Putamen (tissue), 1 donor: ENCODE measurements at places on chromosomes 2 and 18.

DNA sequence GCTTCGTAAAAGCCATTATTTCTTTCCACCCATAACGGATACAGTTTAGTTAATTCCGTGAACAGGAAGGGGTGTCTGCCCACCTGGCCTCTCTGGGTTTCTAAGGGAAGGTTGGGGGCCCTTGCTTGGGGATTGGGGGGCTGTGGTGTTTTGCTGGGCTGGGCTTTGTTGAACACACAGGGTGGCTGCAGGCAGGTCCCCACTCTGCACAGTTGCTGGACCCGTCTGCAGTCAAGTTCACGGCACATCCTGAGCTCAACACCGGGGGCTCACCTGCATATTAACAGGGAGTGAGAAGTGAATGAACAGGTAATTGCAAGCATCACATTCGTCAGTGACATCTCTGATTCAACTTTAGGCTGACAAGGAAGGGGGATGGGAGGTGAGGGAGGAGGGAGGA, 109.0 kb downstream of the ZNF516 start:
- DNase-seq = no peak

GRCh38 chr2:133232556-133232955, 335.7 kb downstream of the NCKAP5 start:
- no peak for DNase-seq

- DNase-seq = no peak
Observed at GRCh38 chr2:218999881-219000568, 6.8 kb upstream of the CRYBA2 start.

- DNase-seq = no peak
Observed at GRCh38 chr2:217047209-217047608, 187.3 kb upstream of the TNP1 start.

DNA sequence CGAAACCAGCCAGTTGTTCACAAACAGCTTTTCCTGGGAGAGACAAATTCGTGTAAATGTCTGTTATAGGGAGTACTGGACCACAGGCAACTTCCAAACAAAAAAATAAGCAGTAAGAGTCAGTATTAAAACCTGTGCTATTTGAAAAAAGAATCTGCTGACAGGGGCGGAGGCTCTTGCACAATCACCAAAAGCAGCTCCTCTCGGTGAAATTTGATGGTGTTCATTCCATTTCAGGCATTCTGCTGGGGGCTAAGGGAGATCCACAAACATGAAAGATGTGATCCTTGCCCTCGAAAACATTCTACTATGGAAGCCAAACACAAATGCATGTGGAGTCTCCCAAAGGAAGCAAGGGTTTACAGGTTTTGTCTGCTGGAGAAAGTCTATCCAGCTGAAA, 45.0 kb downstream of the TFCP2L1 start:
- no peak for DNase-seq

GRCh38 chr2:173148520-173148919, 72.9 kb downstream of the MAP3K20 start:
- DNase-seq = no peak

DNA sequence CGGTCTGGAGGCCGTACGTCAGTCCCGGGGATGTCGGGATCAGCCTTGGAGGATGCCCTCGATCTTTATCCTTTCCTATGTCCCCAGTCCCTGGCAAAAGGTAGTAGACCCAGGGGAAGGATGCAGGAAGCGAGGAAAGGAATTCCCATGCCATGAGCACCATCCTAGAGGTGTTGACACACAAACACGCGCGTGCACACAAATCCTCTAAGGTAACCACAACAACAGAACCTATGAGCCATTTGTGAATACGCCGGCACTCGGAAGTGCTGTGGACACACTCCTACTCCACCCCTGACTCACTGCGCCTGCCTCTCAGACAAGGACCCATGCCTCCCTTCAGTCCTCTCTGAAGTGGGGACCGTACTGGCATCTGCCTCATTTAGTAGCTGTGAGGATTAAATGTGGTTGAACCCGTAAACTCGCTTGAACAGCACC, 11.3 kb upstream of the MLPH start:
- no peak for DNase-seq

- no peak for DNase-seq
Observed at GRCh38 chr18:813172-814071, 1.4 kb upstream of the YES1 start.

DNA sequence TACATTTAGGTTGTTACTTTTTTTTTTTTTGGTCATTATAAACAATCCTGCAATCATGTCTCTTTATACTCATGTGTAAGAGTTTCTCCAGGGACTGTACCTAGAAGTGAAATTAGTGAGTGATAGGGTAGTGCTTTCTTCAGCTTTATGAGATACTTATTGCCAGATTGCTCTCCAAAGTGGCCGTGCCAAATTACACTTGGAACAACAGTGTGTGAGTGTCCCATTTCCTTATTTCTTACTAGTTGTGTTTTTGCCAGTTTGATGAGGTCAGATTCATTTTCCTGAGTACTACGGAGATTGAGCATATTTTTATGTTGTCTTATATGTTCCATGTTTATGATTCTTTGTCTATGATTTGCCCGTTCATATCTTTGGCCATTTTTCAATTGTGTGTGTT, 39.2 kb downstream of the GALNT1 start:
- DNase-seq = no peak

GRCh38 chr2:196168181-196168580, 3.2 kb downstream of the STK17B start:
- no peak for DNase-seq

DNA sequence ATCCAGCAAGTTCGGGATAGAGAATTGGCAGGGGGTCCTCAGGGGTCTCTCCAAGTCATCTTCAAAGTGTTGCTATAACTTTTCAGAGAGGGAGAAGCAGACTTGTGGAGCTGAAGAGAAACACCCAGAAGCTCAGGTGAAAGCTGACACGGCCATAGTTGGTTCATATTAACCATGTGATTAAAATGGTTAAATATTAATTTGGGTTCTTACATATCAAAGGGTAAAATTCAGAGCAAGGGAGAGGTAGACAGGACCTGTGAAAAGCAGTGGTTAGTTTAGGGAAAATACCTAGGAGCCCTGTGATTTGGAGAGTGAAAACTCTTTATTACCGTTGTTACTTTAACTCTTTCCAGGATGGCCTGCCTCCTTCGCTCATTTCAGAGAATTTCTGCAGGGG, at the start of gene UGT1A6:
UGT1A6 (plus strand) TSS at position 243 of the 400 bp plus-strand sequence; CDS start at position 358, 115 bp downstream.
- no peak for DNase-seq

GRCh38 chr18:72542342-72542741, 1.8 kb downstream of the CBLN2 start:
- no peak for DNase-seq

DNA sequence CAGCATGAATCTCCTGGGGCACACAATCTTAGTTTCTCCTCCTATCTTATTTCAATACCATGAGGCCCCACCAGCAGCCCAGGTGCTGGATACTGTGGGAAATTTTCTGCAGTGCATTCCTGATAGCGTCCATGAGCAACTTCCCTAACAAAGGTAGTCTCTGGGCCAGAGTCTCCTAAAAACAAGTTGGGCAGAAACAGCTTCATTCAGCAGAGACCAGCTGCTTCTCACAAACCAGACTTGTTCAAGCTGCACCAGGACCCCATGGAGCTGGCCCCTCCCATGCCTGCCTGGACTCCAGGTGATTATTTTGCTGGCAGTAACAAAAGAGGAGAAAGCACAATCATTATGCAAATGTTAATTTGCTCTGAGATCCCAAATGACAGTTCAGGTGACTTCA, 31.4 kb downstream of the MYO5B start:
- DNase-seq = no peak
